Stimulated activated CD8-positive, alpha-beta memory T cell treated with anti-CD3 and anti-CD28 coated beads, Interleukin-4, amount 100 ng/mL, for 4 hours (primary cell): ENCODE measurements at places on chromosomes 4 and X.

GRCh38 chrX:74465424-74465823 is 44.1 kb downstream of the SLC16A2 start:
- no peak for DNase-seq

DNA sequence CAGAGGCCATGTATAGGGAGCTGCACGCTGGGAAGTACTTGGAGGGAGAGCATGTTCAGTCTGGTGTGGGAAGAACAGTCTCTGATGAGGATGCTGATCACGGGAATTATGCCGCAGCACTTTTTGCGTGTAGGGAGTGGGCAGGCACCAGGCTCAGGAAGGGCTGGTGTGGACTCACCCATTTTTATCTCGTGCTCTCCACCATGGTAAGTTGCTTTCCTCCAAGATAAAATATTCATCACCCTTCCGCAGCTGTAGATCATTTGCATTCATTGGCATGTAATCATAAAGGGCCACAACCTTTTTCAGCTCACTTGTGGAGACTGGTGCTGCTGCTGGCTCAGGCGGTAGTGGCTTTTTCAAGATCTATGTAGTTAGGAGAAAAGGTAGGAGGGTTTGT is 11.8 kb upstream of the TIMM8A start:
- DNase-seq = no peak

- no peak for DNase-seq
Observed at GRCh38 chrX:29295987-29296680, 708.9 kb downstream of the IL1RAPL1 start.

GRCh38 chr4:133154725-133155124 is 5.6 kb downstream of the PCDH10 start:
- DNase-seq = no peak

- no peak for DNase-seq
Observed at GRCh38 chr4:8188085-8188484, 11.0 kb upstream of the SH3TC1 start.

DNA sequence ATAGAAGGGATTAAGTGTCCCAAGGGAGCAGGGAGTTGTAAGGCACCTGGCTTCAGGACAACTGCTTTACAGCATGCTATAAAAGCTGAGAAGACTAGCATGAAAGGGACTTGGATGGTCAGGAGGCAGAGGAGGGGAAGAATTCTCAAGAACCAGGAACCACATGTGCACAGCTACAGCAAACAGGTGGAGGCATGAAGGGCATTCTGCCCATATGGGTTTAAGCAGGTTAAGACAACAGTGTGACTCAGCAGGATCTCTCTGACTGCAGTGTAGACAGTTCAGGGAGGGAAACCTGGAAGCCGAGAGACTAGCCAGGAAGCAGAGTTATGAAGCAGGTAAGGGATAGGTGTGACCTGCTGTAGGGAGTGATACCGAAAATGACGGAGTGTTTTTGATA is 117.0 kb downstream of the DHRSX start:
- no peak for DNase-seq

- DNase-seq = no peak
Observed at GRCh38 chr4:80173401-80173800, 23.9 kb upstream of the PRDM8 start.
